Activated CD8-positive, alpha-beta memory T cell treated with anti-CD3 and anti-CD28 coated beads for 1 hour (primary cell): ENCODE measurements at places on chromosomes 5 and 9.

- no peak for DNase-seq
These were observed 4.2 kb upstream of the TTC23L start for GRCh38 chr5:34834794-34835089.

DNA sequence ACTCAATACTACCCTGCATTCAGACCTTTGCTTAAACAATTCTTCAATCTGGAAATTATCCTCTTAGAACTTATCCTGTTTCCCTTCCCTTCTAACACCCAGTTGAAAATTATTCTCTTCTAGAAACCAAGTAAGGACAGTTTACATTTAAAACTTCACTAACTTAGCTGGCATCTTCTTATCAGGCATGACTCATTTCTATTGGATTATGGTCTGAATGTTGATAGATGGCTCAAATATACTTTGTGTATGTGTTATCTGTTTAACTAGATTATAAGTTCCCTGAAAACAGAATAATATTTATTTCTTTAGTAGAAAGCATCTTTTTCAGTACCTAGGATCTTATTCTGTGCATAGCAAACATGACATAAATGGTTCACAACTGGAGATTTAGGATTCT, 161.9 kb downstream of the PPP2R2B start:
- DNase-seq, result no peak

DNA sequence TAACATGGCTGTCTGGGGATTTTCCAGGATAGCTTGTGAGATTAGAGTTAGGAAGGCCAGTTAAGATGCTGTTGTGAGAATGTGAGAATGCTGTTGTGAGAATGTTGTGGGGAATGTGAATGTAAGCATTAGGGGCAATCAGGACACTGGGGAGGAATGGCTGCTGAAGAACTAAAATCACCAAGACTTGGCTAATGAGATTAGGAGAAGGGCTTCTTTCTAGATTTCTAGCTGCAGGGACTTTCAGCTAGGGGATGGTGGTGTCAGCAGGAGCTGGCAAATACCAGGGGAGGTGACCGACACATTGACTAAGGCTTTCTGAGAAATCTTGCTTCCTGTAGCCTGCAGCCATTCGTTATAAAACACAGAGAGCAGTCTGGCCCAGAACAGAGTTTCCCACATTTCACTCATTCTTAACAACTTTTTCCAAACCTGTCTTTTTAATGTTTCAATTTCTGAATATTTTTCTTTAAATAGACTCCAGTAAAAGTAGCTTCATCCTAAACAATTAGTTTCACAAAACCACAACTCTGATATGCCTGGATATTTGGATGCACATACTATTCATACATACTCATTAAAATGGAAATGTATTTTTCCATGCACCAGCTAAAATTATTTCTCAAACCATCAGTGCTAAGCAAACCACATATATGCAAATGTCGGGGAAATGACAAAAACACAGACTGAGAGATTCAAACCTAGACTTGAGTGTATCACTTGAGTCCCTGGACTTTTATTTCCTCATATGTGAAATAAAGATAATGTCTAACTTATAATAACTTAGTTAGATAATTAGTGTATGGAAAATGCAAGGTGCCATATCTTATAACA, 89.3 kb upstream of the TNC start:
- DNase-seq, result no peak

GRCh38 chr5:658103-658502, 35.0 kb downstream of the TPPP start:
- DNase-seq, result no peak
